Frontal cortex (tissue), 4 donors: ENCODE measurements at places on chromosomes 6 and 20.

- no peak for DNase-seq
Observed at GRCh38 chr6:107668743-107669474, 155.2 kb downstream of the SCML4 start.

- DNase-seq: no peak
Observed at GRCh38 chr6:51302431-51302830, 483.8 kb downstream of the TFAP2B start.

DNA sequence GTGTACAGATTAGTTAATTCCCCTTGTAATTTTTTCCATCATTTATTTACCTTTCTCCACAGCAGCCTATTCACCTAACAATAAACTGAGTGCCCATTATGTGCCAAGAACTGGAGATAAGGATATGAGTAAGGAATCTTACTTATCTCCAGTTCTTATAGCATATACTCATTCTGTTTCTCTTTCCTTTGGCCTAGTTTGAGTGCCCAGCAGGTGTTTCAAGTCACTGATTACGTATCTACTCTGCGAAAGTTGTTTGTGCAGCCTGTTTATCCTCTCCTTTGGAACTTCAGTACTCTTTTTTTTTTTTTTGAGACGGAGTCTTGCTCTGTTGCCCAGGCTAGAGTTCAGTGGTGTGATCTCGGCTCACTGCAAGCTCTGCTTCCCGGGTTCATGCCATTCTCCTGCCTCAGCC lies 17.3 kb upstream of the POU5F1 start:
- no peak for DNase-seq

DNA sequence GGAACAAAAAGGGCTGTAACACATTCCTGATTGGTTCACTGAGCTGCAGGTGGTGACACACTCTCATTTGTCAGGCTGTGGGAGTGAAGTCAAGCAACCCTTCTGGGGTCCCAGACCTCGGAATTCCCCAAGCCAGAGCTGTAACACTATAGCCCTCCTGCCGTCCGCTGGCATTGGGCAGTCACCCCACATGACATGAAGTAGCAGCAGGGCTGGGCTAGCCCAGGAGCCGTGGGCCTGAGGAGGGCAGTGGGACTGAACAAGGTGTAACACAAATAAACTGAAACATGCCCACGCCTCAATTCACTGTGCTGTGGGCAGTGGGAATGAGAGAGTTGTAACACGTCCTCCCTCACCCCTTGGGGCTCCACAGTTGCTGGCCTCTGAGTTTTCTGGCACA lies 689.1 kb upstream of the EYS start:
- no peak for DNase-seq

DNA sequence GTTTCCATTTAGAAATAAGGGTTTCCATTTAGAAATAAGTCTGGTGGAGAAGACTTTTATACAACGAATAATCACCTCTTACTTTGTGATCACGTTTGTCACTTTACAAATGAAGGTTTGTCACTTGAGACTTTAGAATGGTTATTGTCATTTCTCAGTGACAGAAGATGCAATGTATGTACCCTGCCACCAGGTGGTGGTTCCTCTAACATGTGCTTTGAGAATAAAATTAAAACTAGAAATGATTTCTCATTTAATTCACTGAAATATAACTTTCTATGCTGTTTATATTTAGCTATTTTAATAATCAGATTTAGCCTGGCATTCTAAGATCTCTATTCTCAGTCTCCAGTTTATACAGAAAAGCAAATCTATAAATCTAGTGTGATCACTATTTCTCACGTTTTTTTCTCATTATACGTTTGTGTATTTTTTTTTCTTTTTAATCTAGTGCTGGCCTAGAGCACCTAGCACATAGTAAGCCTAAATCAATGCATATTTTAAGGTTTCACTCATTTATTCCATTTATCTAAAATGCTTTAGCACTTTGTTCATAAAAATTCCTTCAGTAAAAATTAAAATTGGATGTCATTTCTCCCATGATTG lies 57.4 kb upstream of the TFAP2D start:
- no peak for DNase-seq

GRCh38 chr6:151722342-151722741 lies 85.1 kb upstream of the ESR1 start:
- no peak for DNase-seq

DNA sequence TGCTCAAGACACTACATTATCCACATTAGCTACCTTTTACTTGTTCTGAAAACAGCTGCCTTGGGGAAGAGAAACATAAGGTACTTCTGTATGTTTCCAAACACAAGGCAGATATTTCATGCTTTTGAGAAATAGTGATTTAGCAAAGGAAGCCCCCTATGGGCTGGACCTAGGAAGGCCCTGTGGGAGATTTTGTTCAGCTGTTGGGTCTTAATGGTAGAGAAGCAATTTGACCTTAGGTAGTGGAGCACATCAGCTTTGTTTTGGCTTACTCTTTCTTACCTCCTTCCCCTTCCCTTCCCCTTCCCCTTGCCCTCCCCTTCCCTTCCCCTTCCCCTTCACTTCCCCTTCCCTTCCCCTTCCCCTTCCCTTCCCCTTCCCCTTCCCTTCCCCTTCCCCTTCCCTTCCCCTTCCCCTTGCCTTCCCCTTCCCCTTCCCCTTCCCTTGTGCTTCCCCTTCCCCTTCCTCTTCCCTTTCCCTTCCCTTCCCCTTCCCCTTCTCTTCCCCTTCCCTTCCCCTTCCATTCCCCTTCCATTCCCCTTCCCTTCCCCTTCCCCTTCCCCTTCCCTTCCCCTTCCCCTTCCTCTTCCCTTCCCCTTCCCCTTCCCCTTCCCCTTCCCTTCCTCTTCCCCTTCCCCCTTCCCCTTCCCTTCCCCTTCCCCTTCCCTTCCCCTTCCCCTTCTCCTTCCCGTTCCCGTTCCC lies 84.6 kb downstream of the ANKS1A start:
- no peak for DNase-seq

- DNase-seq: no peak
Observed at GRCh38 chr6:84082689-84083265, 49.2 kb downstream of the MRAP2 start.

GRCh38 chr20:32135983-32136515 lies 26.5 kb downstream of the TM9SF4 start:
- no peak for DNase-seq

- DNase-seq: no peak
Observed at GRCh38 chr20:1700990-1701389, 43.4 kb upstream of the SIRPG start.
